ENCODE measurements at places on chromosomes 3 and 15.

DNA sequence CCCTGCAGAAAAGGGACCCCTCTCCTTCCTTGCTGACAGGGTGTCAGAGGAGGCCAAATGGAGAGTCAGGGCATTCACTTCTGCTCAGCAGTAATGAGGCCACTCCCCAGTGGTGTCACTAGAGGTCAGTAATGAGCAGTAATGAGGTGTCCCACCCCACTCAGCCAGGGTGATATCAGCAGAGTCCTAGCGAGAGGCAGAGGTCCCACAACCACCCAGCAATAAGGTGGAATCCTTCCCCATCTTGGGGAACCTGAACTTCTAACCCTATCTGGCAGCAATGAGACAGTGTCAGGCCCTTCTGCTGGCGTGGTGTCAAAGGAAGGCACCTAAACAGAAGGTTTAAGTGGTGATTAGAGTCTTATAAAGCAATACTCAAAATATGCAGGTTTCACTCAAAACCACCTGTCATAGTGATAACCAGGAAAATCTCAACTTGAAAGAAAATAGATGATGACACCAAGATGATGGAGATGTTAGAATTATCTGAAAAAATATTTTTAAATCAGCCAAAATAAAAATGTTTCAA lies 12.9 kb downstream of the OCA2 start:
- peak; percentile 75 for DNase-seq

DNA sequence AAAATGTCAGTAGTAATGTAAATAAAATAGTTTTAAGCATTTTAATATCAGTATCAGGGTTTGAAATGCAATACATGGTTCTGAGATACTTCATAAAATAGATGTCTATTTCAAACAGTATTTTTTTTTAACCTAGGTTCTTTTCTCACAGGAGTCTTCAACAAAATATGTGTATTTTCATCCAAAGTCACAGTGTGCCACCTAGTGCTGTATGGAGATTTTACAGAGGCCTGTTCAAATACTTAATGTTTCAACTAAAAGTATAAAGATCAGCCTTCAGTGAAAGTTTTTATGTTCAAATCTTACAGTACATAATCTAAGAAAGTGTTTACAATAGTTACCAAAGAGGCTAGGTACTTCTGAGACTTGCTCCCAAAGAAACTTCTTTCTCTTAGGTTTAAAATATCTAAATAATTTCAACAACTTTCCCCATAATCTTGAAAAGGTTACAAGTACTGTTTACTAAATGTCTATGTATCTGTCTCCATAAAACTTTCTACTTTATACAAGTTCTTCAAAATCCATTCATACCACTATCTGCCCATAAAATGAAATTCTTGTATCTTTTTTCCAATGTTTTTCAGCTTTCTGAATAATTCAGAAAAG lies 38.3 kb downstream of the SCAPER start:
- peak; percentile 59 for DNase-seq

GRCh38 chr3:4158329-4158728 lies 144.8 kb upstream of the SETMAR start:
- no peak for DNase-seq

DNA sequence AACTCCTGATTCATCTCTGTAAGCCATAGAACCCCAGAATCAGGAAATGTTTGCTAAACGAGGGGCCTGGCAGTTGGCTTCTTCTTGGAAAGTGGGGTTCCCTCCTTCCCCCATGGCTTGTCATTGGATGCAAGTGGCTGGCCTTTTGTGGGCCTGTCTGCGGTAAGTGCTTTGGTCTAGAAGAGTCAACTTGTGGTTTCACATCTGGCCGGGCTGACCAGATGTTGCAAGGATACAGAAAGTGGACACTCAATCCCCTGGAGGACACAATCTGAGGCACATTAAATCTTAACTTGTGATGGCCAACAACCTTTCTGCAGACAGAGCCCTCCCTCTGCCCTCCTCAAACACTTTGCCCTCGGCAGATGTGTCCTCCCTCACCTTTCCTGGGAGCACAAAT lies 1.1 kb downstream of the FAH start:
- no peak for DNase-seq

- DNase-seq = no peak
Measured at GRCh38 chr3:14646589-14647413, 4.8 kb upstream of the CCDC174 start.
